ENCODE measurements at places on chromosomes 16 and 17.

DNA sequence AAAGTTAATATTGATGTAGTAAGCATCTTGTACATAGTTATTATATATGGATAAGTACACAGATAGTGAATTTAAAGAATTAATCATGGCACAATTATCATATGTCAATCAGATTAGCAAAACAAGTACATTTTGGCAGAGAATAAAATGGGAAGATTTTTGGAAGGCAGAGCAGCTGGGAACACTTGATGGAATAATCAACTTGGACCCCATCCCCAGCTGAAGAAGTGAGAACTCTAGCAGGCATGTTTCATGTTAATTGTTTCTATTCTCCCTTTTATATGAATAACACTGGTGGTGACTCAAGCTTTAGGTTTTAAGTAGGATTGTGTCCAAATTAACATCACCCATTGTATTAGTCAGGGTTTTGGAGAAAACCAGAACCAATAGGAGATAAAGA, 198.7 kb downstream of the KCNJ2 start:
- DNase-seq = no peak

- DNase-seq = no peak
These were observed 680 bp upstream of the CCL15 start for GRCh38 chr17:36001862-36002603.

DNA sequence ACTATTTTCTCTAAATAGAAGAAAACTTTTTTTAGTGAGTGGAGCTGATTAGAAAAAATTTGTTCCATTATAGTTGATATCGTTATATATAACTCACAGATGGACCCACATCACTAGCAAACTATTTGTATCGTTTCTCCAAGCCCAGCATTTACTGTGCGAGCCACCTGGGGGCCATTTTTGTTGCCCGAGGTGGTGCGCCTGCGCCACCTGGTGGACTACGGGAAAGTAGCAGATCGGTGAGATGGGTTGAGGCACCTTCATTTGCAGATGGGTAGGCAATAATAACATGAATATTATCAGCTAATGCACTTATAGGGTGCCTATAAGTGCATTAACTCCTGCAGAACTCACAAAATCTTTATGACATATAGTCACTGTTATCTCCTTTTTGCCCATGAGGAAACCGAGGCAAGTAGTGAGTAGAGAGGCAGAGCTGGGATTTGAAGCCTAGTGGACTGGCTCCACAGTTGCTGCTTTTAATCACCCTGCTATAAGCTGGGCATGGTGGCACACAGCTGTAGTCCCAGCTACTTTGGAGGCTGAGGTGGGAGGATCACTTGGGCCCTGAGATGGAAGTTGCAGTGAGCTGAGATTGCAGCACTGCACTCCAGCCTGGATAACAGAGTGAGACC, 23.2 kb upstream of the NTN1 start:
- DNase-seq = peak; percentile 57

DNA sequence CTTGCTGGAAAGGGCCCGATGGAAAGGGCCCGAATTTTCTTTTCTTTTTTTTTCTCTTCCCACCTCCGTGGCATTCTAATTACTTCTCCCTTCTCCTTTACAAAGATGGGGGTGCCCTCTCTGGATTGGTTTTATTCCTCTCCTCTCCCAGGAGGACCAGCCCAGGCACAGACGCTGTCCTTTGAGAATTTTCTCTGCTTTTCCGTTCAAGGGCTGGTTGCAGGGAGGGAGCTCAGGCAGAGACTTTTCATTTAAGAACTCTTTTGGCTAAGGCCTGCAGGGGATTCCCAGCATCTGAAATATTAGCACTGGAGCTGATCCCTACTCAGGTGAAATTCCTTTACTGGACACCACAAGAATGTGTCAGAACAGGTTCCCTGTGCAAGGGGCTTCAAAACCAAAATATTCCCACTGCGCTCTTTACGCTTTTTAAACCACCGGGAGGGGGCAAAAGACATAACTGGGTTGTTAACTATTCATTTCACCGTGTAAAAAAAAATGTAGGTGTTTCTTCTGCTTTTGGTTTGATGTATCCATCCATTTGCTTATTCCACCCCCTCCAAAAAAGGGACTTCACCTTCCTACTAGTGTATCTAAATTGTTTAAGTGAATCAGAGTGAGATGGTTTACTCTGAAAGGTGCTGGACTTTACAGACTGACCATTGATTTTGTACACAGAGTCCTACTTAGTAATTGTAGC, 1.4 kb downstream of the NFAT5 start:
- peak; percentile 21 for DNase-seq

DNA sequence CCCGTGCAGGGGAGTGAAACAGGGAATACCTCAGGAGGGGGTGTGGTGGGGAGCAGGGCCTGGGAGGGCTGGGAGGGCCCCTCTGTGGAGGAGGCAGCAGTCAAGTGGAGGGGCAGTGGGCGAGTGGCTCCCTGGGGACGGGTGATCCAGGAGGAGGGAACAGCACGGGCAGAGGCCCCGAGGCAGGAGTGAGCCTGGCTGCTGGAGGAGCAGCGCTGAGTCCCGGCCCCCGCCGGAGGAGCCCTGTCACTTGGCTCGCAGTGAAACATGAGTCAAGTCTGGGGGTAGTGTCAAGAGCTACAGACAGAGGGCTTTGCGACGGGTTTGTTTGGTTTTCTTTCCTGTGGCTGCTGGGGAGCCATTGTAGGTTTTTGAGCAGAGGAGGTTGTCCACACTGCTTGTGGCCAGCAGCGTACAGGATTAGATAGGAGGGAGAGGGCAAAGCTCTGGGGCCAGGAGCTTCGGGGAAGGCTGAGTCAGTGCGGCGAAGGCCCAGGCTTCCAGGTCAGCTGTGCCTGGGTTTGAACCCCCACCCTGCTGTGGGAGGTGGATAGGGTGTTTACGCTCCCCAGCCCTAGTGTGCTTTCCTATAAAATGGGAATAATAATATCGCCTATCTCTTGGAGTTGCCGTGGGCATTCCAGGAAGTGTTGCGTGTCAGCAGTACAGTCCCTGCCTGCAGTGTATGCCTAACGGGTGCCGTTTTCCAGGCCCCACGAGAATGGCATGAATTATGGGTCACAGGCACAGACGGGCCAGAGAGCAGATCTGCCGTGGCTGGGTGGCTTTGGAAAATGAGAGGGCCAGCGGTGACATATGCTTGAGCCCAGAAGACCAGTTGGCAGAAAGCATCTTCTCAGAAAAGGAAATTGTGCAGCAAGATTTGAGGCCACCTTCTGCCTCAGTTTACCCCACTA, 115.9 kb upstream of the CIBAR2 start:
- DNase-seq = peak; percentile 75

- DNase-seq = peak; percentile 59
These were observed 188.9 kb upstream of the KIF2B start for GRCh38 chr17:53633856-53634255.

GRCh38 chr16:84498859-84499620, 5.4 kb downstream of the MEAK7 start:
- DNase-seq = no peak

DNA sequence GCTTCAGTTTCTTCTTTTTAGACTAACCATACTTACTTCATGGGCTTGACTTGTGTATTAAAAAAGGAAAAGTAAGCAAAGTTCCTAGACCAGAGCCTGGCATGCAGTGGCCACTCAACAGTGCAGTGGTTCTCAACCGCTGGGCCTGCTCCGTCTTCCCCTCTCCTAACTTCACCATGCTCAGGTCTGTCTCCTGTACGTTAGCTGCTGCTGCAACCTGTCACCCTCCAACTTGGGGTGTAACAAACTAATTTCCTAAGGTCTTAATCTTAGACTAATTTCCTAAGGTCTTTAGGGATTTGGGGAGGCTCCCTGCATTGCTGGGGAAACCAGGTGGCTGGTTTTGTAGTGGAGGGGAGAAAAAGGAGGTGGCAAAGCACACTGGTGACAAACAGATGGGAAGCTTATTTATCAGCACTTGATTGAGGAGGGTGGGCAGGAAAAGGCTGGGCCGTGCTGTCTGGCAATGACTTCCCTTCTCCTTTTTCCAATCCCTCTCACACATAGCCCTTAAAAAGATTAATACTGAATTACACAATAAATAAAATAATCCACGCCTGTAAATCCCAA, 2.2 kb upstream of the ARL4D start:
- DNase-seq = no peak

GRCh38 chr16:88731699-88732098, 25.4 kb downstream of the CTU2 start:
- no peak for DNase-seq

DNA sequence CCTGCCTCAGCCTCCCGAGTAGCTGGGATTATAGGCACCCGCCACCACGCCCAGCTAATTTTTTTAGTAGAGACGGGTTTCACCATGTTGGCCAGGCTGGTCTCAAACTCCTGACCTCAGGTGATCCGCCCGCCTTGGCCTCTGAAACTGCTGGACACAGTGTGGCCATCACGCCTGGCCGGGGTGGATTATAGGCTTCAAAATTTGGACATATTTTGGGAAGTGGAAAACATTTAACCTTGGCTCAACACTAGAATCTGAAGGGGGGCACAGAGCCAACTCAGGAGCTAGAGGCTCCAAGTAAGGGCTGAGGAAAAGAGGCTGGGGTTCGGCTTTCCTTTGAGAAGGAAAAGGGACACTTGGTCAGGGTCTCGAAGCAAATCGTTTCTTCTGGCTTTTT, 2.2 kb upstream of the CDK5R1 start:
- no peak for DNase-seq

GRCh38 chr17:74987909-74988711, 678 bp downstream of the CDR2L start:
- peak; percentile 86 for DNase-seq

DNA sequence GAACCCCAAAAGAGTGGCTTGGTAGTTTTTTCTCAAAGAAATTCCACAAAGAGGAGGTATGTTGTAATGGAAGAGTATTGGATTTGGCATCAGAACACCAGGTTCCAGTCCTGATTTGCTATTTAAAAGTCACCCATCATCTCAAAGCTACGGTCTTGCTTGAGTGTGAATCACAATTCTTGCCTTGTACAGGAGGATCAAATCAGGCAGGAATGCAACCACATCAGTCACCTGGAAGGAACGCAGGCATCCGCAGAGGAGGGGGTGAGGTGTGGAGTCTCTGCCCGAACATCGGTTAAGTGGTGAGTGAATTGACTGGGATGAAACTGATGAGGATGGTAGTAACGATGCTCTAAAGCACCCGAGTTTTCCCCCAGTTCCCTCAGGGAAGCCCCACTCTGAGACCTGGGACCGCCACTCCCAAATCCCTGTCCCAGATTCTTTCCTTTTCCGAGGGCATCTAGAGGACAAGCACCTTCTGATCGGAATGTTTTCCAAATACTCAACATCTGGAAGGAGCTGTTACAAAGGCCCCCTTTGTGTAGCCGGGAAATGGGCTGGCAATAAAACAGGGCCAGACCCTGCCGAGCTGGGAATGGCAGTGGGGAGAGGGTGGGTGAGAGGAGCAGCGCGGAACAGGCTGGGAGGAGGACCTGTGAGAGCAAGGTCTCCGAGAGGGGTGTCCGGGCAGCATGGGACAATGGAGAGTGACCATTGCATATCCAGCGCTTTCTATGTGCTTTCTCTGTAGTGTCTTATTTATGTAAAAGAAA, 469.6 kb downstream of the SLC39A11 start:
- DNase-seq = no peak

DNA sequence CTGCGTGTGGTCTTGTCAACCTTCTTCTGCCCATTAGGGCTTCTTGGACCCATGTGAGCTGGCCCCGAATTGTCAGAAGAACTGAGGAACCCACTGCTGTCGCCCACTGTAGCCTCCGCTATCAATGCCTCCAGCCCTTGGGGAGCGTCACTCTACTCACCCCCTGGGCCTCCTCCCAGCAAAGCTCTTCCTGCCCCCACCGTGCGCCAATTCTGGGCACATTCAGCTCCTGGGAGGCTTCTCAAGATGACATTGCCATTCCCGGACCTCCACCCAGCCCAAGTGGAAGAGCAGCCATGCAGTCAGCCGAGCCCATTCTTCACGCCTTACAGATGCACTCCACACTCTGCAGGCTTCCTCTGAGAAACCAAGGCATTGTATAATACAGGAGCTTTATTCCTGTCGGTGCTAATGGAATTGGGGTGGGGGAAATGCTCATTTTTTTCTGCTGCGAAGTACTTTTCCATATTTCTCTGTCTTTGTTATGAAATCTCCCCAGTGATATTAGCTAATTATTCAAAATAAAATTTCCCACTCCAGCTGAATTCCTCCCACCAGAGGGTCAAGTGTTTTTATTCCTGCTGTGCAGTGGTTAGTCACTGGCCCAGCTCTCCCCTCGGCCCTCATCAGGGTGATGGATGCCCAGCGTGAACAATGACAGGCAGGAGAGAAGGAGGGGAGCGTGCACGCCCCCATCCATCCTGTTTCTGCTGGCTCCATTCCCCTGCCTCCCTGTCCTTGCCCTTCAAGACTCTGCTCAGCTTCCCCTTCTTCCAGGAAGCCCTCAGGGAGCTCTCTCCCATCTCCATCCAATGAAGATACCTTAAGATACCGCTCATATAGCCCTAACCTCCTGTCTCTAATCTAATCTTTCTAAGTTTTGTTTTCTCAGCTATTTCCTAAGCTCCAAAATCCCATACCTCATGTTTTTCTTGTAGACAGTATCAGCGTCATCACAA, 87.7 kb downstream of the C16orf95 start:
- DNase-seq = peak; percentile 63

DNA sequence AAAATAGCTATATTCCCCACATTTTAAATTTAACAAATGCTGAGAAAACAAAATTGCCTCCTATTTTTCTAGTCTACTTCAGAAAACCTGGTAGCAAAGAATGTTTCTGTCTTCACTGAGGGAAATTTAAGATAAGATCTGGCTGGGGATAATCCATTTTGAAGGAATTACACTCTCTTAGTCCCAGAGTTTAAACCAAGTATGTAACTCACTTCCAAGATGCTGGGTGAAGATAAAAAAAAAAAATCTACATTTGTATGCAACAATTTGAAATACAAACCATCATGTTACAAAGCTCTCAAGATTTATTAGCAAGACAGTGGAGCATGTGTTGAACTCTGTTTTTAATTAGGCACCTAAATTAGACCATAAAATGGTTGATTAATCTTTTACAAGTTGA, 5.7 kb downstream of the HS3ST3B1 start:
- no peak for DNase-seq

DNA sequence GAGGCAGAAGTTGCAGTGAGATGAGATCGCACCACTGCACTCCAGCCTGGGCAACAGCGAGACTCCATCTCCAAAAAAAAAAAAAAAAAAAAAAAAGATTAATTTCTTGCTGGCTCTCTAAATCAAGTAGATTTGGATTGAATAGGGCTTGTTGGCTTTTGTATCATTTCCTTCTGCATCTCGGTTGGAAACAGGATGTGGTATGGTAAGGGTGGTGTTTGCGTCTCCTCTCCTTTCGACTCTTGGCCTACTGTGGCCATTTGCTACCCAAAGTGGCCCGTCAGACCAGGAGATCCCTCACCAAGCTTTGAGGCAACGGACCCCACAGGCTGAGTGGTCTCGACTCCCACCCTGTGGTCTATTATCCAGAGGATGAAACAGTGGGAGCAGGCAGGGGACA, 168.0 kb upstream of the IRX3 start:
- DNase-seq = no peak

GRCh38 chr16:66188917-66189725, 177.4 kb upstream of the CDH5 start:
- peak; percentile 84 for DNase-seq

DNA sequence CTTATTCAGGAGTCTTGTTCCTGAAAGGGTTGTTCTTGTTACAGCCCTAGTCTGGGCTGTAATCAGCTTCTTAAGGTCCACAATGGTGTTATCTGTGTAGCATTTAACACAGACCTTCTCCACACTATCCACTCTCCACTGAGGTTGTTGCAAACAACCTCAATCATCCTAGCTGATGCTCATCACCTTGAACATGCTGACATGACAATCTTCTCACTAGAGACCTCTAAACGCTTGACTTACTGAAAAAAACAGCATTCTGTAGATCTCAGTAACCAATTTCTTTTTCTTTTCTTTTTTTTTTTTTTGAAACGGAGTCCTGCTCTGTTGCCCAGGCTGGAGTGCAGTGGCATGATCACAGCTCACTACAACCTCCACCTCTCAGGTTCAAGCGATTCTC, 3.6 kb downstream of the TNFRSF17 start:
- no peak for DNase-seq

GRCh38 chr16:52265446-52265861, 281.5 kb downstream of the TOX3 start:
- DNase-seq = no peak
